Kidney (tissue), 22 donors: ENCODE measurements at places on chromosomes 6 and 20. TPM values are rescaled to one million over a fixed set of nuclear protein-coding genes. Genes with fewer than 3 reads are reported as not detected.

GRCh38 chr6:139376017-139376330 is 1.5 kb upstream of the CITED2 start:
- no peaks in the 10 kb centered on the region for H3K27me3 ChIP-seq
- no peak for DNase-seq
- peak overlapping the region; percentile 99 for H3K27ac ChIP-seq
- no peaks in the 10 kb centered on the region for H3K4me1 ChIP-seq
- peak overlapping the region; percentile 71 for H3K4me3 ChIP-seq

- H3K4me3 ChIP-seq = no peak overlapping the region
- no peaks in the 10 kb centered on the region for H3K27me3 ChIP-seq
- no peak for DNase-seq
- no peaks in the 10 kb centered on the region for H3K36me3 ChIP-seq
- no peaks in the 10 kb centered on the region for H3K4me1 ChIP-seq
- H3K27ac ChIP-seq = no peak overlapping the region
Measured at GRCh38 chr20:56985066-56985685, 281.3 kb downstream of the BMP7 start.

Gene NKAIN2
- 1.8 TPM for total RNA-seq

- no peak overlapping the region for H3K27ac ChIP-seq
- H3K27me3 ChIP-seq = no peaks in the 10 kb centered on the region
- H3K4me3 ChIP-seq = no peak overlapping the region
- no peak for DNase-seq
- no peaks in the 10 kb centered on the region for H3K36me3 ChIP-seq
Measured at GRCh38 chr6:21731411-21732031, 138.0 kb downstream of the SOX4 start.

DNA sequence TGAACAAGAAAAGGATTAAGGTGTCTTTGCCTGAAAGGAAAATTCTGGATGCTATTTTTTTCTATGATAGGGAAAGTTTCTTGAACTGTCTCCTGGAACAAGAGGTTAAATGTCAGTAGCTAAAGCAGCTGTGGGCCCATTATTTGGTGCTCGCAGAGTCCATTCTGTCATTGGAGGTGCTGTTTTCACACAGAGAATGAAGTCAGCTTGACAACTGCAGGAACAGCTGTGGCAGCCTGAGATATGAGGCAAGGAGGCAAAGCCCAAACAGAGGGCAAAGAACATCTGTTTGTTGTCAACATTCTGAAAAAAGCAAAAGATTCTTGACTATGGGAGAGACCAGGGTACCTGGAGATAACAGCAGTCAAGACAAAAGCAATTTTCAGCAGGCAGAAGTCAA is 548.2 kb downstream of the KIF16B start:
- no peak overlapping the region for H3K27ac ChIP-seq
- H3K27me3 ChIP-seq = no peaks in the 10 kb centered on the region
- DNase-seq = no peak
- no peak overlapping the region for H3K4me3 ChIP-seq
- H3K4me1 ChIP-seq = no peaks in the 10 kb centered on the region

- H3K27me3 ChIP-seq = no peaks in the 10 kb centered on the region
- DNase-seq = peak; percentile 98
- H3K27ac ChIP-seq = peak overlapping the region; percentile 74
- peaks cover 3% of the 10 kb centered on the region for H3K36me3 ChIP-seq
- no peak overlapping the region for H3K4me3 ChIP-seq
Measured at GRCh38 chr6:52503851-52504781, 72.7 kb downstream of the TRAM2 start.

Gene SLPI
- total RNA-seq = 3,615 TPM

Gene SPATS1
- total RNA-seq = not detected

DNA sequence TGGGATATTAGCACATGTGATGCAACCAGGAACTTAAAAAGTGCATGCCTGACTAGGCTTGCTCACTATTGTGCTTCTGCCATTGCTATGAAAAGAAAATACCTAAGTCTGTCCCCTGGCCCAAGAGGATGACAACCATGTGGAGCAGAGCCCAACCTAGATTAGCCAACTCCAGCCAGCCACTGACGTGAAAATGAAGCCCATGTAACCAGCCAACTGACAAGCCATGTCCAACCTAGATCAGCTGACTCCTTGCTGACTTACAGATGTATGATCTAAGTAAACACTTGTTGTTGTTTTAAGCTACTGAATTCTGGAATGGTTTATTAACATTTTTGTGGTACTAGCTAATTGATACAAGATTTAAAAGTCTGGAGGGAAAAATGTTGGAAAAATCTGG is 47.5 kb downstream of the PIGU start:
- no peaks in the 10 kb centered on the region for H3K27me3 ChIP-seq
- no peaks in the 10 kb centered on the region for H3K36me3 ChIP-seq
- no peaks in the 10 kb centered on the region for H3K4me1 ChIP-seq

Gene GFRA4
- not detected for total RNA-seq

DNA sequence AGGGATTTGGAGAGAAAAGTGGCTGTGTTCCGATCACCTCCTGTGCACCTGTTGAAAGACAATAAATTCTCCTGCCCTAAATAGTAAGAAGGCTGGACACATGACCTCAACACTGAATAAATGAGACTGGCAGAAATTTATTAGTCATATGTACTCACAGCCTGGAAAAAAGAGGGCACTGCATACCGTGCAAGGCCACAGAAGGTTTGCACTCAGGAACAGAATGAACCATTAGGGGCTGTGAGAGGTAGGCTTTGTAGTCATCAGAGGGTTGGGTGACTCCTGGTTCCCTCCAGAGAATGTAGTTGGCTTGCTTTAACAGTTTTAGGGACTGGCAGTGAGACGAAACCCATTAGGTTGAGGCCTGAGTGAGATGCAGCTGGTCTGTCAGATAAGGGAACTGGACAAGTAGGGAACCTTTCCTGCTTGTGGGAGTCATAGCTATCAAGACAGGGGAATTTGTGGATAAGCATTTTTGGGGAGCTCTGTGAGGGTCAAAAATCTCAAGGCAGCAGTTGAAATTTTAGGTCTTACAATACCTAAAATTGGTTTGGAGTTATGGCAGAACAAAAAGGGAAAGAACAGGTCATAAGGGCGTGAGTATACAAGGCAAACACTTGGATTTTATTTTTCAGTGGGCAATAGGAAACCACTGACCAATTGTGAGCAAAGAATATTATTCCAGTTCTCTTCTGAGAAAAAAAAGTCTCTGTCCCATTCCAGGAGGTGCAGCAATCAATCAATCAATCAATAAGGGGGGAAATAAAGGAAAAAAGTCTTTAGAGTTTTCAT is 67.9 kb upstream of the BTN3A2 start:
- H3K4me3 ChIP-seq = no peak overlapping the region
- DNase-seq = no peak
- H3K27ac ChIP-seq = no peak overlapping the region
- no peaks in the 10 kb centered on the region for H3K27me3 ChIP-seq
- no peaks in the 10 kb centered on the region for H3K4me1 ChIP-seq

Gene EEF1A2
- 18.1 TPM for total RNA-seq

- peaks cover 13% of the 10 kb centered on the region for H3K36me3 ChIP-seq
- peak overlapping the region; percentile 97 for H3K4me3 ChIP-seq
- peaks cover 23% of the 10 kb centered on the region for H3K4me1 ChIP-seq
Measured at GRCh38 chr6:43771858-43772680, 2.1 kb downstream of the VEGFA start.

- peaks cover 2% of the 10 kb centered on the region for H3K4me1 ChIP-seq
- H3K36me3 ChIP-seq = peaks cover 16% of the 10 kb centered on the region
- no peaks in the 10 kb centered on the region for H3K27me3 ChIP-seq
- H3K27ac ChIP-seq = no peak overlapping the region
- DNase-seq = no peak
- no peak overlapping the region for H3K4me3 ChIP-seq
Measured at GRCh38 chr6:136157743-136158142, 92.4 kb downstream of the MTFR2 start.

Gene CGAS
- total RNA-seq = 5.9 TPM

GRCh38 chr20:46000262-46000996 is 8.3 kb upstream of the MMP9 start:
- H3K4me3 ChIP-seq = no peak overlapping the region
- H3K36me3 ChIP-seq = no peaks in the 10 kb centered on the region
- H3K4me1 ChIP-seq = no peaks in the 10 kb centered on the region

DNA sequence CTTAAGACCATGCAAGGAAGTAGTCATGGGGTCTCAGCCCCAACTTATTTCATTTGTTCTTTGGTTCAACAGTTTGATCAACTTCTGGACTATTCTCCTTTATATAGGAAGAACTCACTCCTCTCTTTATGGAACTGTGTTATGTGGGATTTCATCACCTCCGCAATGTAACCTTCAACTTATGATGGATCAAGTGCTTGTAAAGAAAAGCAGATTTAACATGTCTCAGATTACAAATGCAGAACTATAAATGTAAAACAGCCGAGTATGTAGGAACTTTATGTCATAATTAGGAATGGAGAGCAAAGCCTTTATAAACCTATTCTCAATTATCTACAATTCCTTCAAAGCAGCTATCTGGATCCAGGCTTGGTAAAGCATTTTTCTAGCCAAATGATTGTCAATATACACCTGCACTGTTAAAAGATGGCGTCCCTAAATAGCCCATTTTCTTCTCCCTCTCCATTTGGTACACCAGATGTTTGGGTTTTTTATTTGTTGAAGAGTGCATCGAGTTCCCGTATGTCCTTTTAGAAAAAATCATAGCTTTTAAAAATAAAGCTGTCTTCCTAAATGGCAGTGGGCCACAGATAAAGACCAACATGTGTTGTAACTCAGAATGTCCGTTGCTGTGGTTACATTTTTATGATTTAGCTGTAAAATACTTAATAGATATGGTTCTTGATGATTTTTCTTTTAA is 985.1 kb upstream of the SLC35B3 start:
- H3K4me3 ChIP-seq = no peak overlapping the region
- no peaks in the 10 kb centered on the region for H3K36me3 ChIP-seq
- no peak overlapping the region for H3K27ac ChIP-seq
- H3K27me3 ChIP-seq = no peaks in the 10 kb centered on the region
- no peaks in the 10 kb centered on the region for H3K4me1 ChIP-seq

DNA sequence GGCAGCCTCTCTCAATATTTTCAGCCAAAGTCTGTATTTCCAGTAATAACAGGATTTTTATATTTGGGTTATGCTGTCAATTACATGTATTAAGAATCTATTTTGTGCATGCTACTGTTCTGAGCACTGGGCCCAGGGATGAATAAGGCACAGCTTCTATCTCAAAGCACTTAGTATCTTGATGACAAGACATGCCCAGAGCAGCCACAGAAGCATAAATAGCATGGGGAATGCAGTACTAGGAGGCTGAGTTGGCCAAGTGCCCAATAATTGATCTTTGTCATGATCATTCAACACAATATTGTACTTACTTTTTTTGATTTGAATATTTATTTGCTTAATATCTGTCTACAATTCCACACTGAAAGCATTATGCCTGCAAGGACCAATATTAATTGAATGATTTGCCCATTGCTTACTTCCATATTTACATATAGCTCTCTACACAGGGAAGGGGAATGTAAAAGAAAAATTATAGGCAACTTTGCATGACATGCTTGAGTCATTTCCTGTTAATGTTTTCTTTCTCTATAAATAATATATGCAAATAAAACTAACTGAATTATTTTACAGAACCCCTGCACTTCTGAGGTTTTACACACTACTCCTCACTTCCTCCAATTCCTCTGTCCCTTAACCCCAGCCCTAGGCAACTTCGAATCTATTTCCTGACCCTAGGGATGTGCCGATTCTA is 298.9 kb upstream of the BMP2 start:
- DNase-seq = no peak
- no peak overlapping the region for H3K4me3 ChIP-seq
- no peaks in the 10 kb centered on the region for H3K4me1 ChIP-seq
- no peak overlapping the region for H3K27ac ChIP-seq

DNA sequence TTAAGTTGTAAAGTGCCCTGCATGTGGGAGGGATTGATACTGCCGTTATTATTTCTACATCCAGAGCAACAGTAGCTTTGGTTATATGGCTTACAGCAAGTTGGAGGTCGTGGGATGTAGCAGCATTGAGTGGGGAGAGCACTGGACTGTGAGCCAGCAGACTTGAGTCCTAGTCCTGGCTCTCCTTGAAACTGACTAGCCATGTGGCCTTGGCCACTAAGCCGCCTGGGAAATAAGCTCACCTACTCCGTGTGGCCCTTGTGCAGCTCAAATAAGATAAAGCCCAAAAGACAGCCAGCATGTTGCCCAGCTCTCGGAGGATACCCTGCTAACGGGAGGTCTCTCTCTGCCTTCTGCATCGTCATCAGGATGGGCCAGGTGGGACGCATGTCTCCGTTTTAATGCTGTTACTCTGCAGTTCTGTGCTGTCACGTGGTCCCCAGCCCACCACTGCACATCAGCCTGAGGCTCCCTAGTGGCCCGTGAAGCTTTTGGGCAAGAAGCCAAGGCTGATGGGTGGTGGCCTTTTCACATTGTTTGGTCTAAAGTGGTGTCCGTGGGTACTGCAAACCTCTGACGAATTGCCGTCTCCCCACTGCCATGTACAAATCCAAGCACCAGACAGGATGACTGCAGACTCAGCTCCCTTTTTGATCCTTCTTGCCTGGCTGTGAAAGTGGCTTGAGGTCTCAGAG is 7.9 kb downstream of the EPB41L1 start:
- DNase-seq = peak; percentile 59
- no peaks in the 10 kb centered on the region for H3K36me3 ChIP-seq
- no peak overlapping the region for H3K27ac ChIP-seq
- no peaks in the 10 kb centered on the region for H3K27me3 ChIP-seq
- no peaks in the 10 kb centered on the region for H3K4me1 ChIP-seq
- no peak overlapping the region for H3K4me3 ChIP-seq

DNA sequence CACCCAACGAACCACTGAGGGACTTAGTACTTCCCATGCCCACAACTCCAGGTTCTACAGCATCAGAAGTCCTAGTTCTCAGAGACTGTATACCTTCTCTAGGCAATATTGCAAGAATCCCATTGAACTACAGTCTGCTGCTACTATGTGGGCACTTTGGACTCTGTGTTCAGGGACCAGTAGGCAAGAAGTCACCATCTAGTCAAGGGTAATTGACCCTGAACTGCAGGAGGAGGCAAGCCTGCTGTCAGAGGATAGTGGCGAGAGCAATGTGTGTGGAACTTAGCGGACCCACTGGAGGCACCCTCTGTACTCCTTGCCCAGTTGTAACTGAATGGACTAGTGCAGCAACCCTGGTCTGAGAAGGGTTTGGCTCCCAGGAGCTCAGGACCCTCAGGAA is 15.7 kb downstream of the HEBP2 start:
- H3K36me3 ChIP-seq = peaks cover 4% of the 10 kb centered on the region
- no peaks in the 10 kb centered on the region for H3K27me3 ChIP-seq
- peaks cover 3% of the 10 kb centered on the region for H3K4me1 ChIP-seq

Gene SIRPB2
- total RNA-seq = 8.2 TPM

DNA sequence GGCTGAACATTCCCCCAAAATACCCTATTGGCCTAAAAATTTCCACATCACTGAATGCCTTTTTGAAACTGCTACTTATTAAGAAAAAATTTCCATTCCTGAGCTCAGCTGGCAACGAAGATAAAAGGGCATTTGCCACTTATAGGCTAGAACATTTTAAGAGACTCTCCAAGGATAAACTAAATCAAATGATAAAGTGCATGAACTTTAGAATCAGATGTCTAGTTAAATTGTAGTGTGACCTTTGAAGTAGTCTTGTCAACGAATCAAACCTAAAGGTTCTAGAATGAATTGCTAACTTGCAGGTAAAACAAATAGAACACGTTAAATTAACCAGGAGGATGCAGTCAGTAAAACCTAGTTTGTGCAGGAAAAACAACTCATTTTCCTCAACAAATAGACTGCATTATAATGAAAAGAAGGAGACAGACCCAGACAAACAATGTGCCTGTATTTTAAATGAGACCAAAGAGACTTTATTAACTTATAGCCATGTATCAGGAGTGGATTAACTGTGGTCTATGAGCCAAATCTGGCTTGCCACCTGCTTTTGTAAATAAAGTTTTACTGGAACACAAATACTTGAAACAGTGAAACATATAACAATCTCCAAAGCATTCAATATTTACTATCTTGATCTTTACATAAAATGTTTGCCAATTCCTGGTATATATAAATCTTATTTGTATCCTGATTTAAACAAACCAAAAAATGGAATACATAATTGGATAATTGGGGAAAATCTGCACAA is 184.4 kb downstream of the MEI4 start:
- H3K4me3 ChIP-seq = no peak overlapping the region
- no peak for DNase-seq
- no peak overlapping the region for H3K27ac ChIP-seq
- H3K27me3 ChIP-seq = no peaks in the 10 kb centered on the region
- no peaks in the 10 kb centered on the region for H3K36me3 ChIP-seq
